PC-9 (cell line): ENCODE measurements at places on chromosomes 16 and 17. TPM values are rescaled to one million over a fixed set of nuclear protein-coding genes. Genes with fewer than 3 reads are reported as not detected.

DNA sequence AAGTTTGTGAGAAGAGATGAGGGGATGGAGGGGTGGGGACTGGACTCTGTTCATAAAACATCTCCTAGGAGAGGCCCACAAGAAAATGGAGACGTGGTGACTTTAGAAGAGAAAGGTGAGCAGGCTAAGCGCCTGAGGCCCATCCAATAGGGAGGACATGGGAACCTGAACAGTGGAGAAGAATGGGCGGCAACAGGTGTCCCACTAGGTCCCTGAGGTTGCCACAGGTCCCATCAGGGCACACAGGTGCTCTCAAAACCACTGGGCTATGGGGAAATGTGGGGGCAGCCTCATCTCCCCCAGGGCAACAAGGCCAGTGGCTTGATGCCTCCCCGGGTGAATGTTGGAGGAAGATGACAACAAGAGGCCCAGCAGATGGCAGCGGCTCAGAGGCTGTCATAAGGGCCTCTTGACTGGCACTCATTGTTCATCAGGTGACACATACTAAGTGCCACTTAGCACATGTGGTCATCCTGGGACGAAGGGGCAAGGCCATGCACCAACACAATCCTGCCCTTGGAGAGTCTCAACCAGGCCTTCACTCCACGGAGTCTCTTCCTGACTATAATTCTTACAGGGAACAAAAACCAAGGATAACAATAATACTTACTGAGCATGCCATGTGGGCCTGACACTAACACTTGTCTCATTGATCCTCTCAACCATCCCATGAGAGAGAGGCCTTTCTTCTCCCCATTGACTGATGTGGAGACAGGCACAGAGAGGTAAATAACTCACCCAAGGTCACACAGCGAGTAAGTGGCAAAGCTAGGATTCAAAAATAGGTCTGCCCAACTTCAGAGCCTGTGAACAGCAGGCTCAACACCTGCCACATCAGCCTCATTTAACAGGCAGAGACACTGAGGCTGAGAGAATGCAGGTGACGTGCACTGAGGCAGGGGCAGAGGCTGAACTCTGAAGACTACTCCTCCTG, 38.0 kb downstream of the CUEDC1 start:
- H3K4me1 ChIP-seq: peaks cover 53% of the 10 kb centered on the region
- H3K27ac ChIP-seq: no peak overlapping the region
- no peak for DNase-seq

DNA sequence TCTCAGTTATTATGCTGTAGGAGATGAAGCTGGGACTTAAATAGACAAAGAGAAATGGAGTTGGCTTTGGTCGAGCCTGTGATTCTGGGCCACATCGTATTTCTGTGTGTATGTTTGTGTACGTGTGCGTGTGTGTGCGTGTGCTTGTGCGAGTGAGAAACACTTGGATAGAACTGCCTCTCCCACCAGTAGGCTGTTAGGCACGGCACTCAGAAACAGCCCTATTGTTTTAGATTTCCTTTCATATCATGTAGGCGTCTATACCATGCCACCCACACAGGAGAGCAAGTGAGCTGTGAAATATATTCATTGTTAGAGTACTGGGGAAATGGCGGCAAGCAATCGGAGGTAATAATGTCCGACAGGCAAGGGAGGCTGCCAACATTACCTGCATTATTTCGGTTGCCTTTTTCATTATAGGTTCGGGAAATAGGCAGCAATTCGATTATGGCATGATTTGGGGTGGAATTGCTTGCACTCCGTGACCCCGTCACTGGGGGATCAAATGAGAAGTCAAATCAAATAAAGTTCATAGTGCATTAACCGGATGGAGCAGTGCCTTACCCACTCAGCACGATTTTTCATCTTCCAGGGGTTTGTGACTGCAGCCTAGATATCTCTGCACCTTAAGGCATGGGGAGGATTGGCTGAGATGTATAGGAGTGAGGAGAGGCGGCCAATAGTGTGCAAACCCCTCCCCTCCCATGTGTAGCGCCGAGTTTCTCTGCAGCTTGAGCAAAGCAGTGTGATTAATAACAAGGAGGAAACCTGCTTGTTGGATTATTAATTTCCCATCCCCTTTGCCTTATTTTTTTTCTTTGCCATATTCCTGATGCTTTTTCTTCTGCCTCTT, 89.6 kb downstream of the RBFOX1 start:
- H3K4me1 ChIP-seq: no peaks in the 10 kb centered on the region
- no peak overlapping the region for H3K4me3 ChIP-seq
- H3K36me3 ChIP-seq: no peaks in the 10 kb centered on the region
- H3K27ac ChIP-seq: no peak overlapping the region
- peaks cover 29% of the 10 kb centered on the region for H3K27me3 ChIP-seq

DNA sequence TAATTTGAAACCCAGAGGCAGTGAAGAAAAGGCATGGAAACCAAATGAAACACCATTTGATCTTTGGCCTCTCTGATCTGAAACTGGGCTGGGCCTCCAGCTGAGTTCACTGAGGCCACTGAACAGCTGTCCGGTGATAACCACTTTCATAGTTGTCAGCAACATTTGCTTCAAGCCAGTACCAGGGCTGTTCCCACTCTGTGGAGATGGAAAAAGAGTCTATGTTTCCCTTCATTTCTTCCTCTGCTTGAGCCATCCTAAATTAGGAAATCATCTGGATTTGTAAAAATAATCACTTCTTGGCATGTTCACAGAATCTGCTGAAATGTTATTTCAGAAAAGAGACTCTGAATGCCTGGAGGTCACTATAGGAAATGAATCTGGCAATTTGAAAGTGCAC, 119.3 kb downstream of the STX8 start:
- no peaks in the 10 kb centered on the region for H3K27me3 ChIP-seq
- no peak overlapping the region for H3K4me3 ChIP-seq
- no peaks in the 10 kb centered on the region for H3K36me3 ChIP-seq
- H3K4me1 ChIP-seq: no peaks in the 10 kb centered on the region
- no peak overlapping the region for H3K27ac ChIP-seq
- DNase-seq: no peak

Gene TEKT1
- 0.50 and 0.61 TPM in 2 replicates for total RNA-seq

Gene SHBG
- total RNA-seq: 0.52 and 1.0 TPM in 2 replicates

- no peaks in the 10 kb centered on the region for H3K27me3 ChIP-seq
- no peak for DNase-seq
- no peaks in the 10 kb centered on the region for H3K36me3 ChIP-seq
- no peak overlapping the region for H3K4me3 ChIP-seq
- H3K27ac ChIP-seq: no peak overlapping the region
Measured at GRCh38 chr17:1920948-1921351, 91.1 kb downstream of the RPA1 start.

DNA sequence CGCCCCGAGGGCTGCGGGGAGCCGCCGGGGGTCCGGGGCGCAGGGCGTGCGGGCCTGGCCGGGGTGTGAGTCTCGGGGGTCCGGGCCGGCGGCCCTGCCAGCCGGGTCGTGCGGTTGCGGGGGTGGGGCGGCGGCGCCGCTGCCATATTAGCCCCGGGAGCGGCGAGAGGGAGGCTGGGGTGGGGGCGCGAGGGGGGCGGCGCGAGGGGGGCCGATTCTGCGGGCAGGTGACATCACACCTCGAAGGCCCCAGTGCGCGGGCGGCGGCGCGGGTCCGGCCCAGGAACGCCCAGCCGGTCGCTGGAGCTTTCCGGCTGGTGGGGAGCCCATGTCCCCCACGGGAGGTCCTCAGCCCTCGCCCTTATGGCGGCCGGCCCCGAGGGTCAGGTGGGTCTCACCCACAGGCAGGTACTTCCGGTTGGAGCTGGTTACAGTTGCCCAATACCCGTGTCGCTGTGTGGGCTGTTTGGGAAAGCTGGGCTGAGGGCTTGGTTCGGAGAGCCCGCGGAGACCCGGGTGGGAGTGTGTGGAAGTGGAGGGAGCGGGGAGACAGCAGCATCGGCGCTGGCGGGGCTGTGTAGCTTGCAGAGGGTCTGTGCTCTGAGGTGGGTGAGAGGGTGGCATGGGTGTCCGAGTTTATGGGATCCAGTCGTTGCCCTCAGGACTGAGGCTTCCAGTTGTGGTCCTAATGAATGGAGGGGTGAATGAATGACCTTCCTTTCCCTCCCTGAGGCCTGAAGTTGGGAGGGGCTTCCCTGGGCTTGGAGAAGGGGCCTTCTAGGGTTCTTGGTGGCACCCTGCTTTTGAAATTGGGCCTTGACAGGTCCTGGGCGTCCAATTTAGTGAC, 804 bp downstream of the ATP6V0C start:
- DNase-seq: no peak
- no peaks in the 10 kb centered on the region for H3K27me3 ChIP-seq

DNA sequence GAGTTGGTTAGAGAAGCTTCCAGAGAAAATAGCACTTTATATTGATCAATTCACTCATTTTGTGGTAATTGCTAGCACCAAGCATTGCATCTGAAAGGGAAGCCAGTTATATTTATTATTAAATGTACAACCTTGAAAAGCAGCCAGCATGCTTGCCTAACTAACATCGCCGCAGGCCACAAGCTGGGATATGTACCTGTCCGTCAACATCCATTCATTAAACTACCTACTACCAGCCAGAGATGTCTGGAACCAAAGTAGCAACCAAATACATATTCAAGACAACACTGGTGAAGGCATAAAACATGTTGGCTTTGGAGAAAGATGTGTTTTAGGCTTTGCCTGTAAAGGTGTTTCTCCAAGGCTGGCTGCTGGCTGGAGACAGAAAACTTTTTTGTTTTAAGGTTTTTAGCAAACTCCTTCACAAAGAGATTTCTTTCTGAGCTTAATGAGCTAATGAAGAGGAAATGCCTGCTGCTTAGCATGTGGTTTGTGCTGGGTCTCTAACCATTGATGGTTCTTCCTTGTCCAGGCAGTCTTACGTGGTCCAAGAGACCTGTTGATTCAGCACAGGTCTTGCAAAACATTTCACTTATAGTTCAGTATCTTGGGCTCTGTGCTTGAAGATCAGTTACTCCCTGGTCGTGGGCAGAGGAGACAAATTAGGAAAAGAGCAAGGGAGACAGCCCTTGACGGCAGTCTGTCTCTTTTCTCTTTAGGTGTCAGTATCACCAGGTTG, 3.1 kb downstream of the ITPRIPL2 start:
- peaks cover 33% of the 10 kb centered on the region for H3K36me3 ChIP-seq
- H3K27ac ChIP-seq: peak overlapping the region; percentile 96
- H3K27me3 ChIP-seq: no peaks in the 10 kb centered on the region
- peak; percentile 63 for DNase-seq

DNA sequence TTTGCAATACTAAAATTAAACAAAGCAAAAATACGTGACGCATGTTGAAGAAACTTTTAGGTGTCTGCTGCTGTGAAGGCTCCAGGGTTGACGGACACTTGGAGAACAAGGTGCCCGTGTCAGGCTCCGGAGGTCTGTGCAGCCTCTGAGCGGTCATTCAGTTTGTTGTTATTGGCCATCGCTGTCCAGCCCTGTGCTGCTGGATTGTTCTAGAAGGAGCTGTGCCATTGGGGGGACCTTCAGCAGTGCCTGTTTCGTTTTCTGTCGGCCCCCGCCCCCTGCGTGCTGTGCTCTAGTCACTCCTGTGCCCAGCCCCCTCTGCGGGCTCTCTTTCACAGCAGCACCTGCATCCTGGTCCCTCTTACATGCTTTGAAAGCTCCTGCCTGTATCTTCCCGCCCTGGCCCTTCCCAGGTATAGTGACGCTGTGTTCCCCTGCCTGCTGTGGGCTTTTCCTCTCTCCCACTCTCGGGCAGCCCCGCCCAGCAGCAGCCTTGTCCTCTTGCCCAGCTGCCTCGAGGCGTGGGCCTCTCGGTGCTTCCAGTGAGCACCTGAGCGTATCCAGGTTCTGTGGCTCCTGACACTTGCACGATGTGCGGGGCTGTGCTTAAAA, 50.7 kb downstream of the RNF213 start:
- H3K27ac ChIP-seq: no peak overlapping the region
- DNase-seq: no peak
- no peaks in the 10 kb centered on the region for H3K36me3 ChIP-seq
- no peaks in the 10 kb centered on the region for H3K4me1 ChIP-seq
- no peaks in the 10 kb centered on the region for H3K27me3 ChIP-seq

Gene CCDC78
- total RNA-seq: 4.2 and 6.4 TPM in 2 replicates

DNA sequence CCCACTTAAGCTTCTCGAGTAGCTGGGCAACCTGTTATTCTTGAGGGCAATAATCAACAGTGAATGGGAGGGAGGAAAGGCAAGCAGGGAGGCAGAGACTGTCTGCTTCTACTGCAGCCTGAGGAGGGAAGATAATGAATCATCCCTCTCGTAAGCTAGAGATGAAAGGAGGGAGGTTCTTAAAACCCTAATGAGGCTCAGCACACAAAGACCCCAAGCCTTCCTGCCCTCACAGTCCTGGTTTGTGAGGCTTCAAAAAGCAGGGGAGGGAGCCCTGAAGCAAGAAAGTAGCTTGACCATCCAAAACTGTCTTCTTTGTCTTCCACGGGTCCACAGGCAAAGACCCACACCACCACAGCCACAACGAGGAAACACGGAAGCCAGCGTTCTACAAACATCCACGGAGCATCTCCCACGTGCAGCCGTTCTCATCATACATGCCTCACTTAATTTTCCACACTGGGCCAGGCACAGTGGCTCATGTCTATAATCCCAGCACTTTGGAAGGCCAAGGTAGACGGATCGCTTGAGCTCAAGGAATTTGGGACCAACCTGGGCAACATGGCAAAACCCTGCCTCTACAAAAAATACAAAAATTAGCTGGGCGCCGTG, 1.8 kb downstream of the PIK3R5 start:
- H3K4me3 ChIP-seq: no peak overlapping the region
- no peak overlapping the region for H3K27ac ChIP-seq
- DNase-seq: no peak
- H3K36me3 ChIP-seq: no peaks in the 10 kb centered on the region
- H3K4me1 ChIP-seq: no peaks in the 10 kb centered on the region

Gene CDH15
- not detected in 2 replicates for total RNA-seq

- no peaks in the 10 kb centered on the region for H3K36me3 ChIP-seq
- DNase-seq: no peak
- H3K4me3 ChIP-seq: no peak overlapping the region
- H3K27me3 ChIP-seq: no peaks in the 10 kb centered on the region
- H3K27ac ChIP-seq: no peak overlapping the region
Measured at GRCh38 chr16:66475232-66475631, 48.1 kb downstream of the BEAN1 start.

DNA sequence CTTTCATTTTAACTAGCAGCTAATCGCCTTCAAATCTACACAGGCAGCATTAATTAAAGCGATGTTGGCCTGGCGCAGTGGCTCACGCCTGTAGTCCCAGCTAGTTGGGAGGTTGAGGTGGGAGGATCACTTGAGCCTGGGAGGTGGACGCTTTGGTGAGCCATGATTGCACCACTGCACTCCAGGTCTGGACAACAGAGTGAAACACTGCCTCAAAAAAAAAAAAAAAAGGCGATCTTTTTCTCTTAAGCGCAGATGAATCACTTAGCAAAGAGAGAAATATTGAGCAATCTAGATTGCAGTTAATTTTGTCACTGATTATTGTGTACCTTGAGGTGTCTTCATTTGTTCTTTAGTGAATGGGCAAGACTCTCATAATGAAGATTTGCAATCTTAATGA, 12.4 kb downstream of the SNTB2 start:
- H3K27ac ChIP-seq: peak overlapping the region; percentile 71
- no peaks in the 10 kb centered on the region for H3K27me3 ChIP-seq
- H3K4me3 ChIP-seq: no peak overlapping the region; the same call in 1 of the 2 replicates
- peak; percentile 71 for DNase-seq
- no peaks in the 10 kb centered on the region for H3K36me3 ChIP-seq
- peaks cover 33% of the 10 kb centered on the region for H3K4me1 ChIP-seq
